Cortex of kidney (tissue), 1 donor: ENCODE measurements at places on chromosomes 4 and X.

GRCh38 chr4:104418286-104418685 is 76.4 kb downstream of the CXXC4 start:
- DNase-seq, result no peak

GRCh38 chrX:108199691-108200090 is 108.1 kb downstream of the ATG4A start:
- no peak for DNase-seq

GRCh38 chr4:23717528-23718248 is 172.2 kb downstream of the PPARGC1A start:
- DNase-seq, result no peak

DNA sequence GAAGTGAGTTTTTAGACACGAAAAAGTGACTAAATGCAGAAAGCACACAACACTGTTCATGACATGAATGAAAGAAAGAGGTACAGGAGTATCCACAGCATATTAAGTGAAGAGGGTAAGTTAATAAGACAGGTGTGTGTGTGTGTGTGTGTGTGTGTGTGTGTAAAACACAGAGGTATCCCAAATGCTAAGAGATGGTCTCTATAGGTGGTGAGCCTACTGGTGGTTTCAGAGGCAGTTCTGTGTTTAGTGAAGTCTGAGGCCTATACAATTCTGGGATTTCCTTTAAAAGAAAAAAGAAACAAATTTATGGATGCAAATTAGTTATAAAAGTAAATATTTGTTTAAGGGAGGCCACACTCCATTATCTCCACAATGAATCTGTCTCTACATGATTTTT is 17.4 kb upstream of the TNIP3 start:
- DNase-seq, result no peak

DNA sequence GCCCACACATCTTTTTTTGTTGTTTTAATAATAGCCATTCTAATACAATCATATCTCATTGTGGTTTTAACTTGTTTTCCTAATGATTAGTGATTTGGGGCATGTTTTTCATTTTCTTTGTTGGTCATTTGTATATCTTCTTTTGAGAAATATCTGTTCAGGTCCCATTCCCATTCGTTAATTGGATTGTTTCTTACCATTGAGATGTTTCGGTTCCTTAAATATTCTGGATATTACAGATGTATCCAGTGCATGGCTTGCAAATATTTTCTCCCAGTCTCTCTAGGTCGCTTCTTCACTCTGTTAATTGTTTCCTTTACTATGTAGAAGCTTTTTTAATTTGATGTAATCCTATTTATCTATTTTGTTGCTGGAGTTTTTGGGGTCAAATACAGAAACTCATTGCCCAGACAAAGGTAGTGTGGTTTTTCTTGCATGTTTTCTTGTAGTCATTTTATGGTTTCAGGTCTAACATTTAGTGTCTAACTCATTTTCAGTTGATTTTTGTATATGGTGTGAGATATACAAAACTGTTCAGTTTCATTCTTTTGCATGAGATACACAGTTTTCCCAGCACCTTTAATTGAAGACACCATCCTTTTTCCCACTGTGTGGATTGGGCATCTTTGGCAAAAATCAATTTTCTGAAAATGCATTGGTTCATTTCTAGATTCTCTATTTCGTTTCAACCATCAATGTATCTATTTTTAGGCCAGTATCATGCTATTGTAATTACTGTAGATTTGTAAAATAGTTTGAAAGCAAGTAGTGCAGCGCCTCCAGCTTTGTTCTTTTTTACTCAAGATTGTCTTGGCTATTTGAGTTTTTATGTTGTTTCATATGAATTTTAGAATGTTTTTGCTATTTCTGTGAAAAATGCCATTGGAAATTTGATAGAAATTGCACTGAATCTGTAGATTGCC is 195.9 kb downstream of the SCFD2 start:
- no peak for DNase-seq

DNA sequence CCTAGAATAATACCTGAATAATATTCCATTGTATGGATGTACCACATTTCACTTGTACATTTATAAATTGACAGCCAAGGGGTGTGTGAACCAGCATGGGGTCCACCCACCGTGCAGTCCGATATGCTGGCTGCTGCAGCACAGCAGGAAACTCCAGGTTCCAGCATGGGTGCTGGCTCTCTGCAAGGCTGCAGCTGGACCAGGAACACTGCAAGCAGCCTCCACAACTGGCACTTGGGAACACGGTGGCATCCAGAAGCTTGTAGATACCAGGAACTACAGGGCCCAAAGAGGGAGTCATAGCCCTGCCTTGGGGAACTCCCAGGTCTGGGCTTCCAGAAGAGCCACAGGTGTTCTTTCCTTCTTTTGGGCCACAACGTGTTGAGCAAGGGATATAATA is 91.2 kb downstream of the NXF2 start:
- DNase-seq, result no peak

DNA sequence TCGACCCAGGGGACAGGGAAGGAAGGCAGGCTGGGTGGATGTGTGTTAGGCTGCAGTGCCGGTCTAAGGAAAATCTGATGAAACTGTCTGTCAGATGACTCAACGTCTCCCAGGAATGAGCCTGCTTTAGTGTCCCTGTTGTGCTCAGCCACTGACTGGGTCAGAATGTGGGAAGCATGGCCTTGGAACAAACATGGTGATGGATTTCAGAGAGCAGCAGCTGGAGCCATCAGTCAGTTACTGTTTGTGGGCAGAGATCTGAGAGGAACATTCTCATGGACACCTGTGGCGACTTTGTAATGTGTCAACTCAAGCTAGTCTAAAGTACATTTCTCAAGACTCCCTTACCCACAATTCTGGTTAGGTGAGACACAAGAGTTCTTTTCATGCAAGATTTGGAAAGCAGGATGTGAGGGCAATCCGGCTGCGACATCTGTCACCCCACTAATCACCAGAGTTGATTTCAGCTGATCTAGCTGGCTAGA is 63.2 kb downstream of the ANAPC10 start:
- DNase-seq, result no peak

GRCh38 chr4:184506527-184507121 is 32.3 kb upstream of the IRF2 start:
- DNase-seq, result no peak

DNA sequence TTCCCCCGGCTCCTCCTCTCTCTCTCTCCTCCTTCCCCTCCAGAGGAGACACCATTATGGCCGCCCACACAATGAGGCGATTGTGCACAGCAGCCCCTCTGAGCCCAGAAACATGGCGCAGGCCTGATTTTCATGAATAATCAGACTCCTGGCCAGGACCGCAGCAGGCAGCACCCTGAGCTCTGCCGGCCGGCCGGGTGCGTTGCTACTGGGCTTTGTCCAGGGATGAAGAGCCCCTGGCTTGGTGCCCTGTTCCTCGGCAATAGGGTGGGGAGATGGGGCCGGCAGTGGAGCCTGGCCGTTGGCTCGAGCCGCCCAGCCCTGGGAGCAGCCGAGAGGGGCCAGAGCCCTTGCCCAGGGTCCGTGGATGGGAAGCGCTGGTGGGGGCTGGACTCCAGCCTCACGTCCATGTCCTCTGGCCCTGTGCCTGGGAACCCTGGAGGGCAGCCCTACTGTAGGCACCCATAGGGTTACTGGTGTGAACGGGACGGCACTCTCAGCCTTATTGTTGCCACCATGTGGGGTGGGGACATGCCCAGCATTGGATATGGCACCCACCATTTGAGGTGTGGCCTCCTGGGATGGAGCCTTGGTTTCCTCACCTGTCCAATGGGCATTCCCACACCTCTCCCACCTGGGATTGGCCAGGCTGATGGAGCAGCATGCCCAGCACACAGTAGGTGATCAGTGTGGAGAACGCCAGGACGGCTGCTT is 103.0 kb downstream of the SORCS2 start:
- DNase-seq, result no peak

GRCh38 chr4:95285797-95286196 is 263.0 kb downstream of the UNC5C start:
- no peak for DNase-seq

- no peak for DNase-seq
Measured at GRCh38 chr4:7398104-7398423, 36.7 kb downstream of the PSAPL1 start.

DNA sequence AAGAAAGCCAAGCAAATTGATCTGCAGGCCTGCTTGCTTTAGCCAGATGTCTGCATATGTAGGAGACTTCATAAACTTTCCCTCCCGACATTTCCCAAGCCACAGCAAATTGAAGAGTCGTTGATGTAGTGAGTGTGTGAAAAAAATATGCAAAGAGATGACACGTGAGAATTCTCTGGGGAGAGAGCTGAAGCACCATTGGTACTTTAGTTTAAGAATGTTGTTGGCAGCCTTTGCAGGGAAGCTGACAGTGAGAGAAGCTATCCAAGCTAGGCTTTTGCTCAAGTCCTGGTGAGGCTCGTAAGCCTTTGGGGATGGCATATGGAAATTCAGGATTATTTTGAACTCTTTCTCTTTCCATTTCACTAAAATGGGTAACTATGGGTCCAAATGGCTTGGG is 87.5 kb downstream of the GLRA2 start:
- DNase-seq, result no peak

GRCh38 chr4:168383510-168383909 is 65.0 kb upstream of the DDX60 start:
- DNase-seq, result no peak

DNA sequence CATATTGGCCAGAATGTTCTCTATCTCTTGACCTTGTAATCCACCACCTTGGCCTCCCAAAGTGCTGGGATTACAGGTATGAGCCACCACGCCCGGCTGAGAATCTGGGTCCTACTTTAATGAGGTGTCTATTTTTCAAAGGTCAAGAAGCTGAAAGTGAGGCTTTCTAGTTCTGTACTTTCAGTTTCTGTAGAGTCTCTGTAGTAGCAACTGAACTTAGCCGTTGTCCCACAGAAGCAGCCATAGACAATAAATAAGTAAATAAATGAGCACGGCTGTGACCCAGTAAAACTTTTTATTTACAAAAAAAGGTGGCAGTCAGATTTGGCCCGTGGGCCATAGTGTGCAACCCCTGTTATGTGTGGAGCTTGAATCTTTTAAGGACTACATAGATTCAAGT is 92.0 kb downstream of the FNIP2 start:
- no peak for DNase-seq

GRCh38 chr4:129916991-129917390 is 821.0 kb downstream of the C4orf33 start:
- no peak for DNase-seq

DNA sequence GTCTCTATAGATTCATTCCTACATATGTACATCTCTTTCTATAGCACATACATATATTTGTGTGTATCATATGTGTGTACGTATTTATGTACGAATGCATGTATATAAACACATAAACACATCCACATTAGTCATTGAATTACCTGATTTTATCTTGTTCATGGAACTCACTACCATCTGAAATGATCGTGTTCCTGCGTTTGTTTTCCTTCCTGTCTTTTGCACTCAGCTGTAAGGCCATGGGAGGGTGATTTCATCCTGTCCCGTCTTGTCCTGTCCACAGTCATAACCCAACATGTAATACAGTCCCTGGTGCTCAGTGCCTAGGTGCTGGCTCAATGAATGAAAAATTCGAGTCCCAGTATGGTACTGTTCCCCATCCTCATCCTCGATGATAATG is 191.8 kb upstream of the PSAPL1 start:
- no peak for DNase-seq

GRCh38 chr4:153472122-153473037 is 6.2 kb downstream of the TMEM131L start:
- DNase-seq, result no peak

GRCh38 chrX:138651494-138651893 is 60.0 kb downstream of the FGF13 start:
- DNase-seq, result no peak

- DNase-seq, result no peak
Measured at GRCh38 chrX:39809331-39809730, 288.4 kb downstream of the BCOR start.

DNA sequence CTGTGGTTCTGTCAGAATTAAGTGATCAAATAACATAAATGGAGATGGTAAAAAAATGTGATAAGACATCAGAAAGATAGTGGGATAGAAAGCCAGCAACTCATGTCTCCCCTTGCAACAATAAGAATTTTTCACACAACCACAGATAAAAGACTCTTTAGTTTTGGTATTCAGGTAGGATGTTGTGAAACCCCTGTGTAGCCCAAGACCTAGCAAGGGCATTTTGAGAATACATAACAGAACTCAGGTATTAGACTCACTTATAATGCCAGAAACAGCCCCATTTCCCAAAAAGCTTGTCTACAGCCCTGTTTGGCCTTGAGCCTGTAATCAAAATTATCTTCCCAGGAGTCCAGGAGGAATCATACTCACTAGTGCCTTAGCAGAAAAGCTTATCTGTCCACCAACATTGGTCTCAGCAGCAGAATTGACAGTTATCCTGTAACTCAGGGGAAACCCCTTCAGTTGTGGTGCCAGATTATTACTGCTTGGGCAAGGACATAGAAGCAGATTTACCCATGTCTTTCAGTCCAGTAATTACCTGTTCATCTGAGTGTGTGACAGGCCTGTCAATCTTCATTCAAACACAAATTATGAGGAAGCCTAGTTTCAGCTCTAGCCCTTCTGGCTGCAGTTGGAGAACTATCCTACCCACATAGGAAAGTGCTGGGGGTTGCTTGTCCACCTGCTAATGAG is 41.0 kb upstream of the UGT2B17 start:
- no peak for DNase-seq

- no peak for DNase-seq
Measured at GRCh38 chr4:51943221-51943620, 76.9 kb downstream of the LRRC66 start.

DNA sequence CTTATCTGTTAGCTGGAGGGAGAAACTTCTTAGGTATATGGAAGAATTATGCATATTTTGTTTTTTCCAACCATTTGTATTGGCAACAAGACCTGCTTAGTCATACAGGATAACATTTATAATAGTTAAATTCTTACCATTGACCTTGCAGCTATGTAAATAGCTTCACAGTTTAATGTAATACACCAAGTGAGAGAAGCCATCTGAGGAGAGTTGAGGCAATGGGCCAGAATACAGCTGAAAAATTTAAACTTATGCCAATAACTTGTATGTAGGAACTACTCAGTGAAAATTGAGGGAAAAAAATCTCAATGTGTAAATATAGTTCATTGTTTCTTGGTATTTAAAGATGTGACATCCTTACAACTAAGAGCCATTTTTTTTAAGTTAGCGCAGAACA is 273.5 kb downstream of the DACH2 start:
- no peak for DNase-seq

DNA sequence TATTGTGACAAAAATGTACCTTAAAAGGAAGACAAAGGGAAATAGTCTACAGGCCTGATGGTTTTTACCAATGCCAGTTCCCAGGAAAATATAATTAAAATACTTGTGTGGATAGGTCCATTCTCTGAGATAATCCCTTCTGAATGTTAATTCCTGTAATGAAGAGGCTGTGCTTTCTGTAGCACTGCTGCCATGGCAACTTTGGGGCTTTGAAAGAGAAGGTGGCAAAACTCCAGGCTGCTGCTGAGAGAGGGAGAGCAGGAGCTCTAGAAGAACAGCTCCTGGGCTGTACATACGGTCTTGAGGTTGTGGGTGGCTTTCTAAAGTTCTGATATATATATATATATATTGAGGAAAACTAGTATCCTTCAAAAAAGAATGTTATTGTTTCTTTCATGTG is 125.4 kb downstream of the PDLIM5 start:
- no peak for DNase-seq

- no peak for DNase-seq
Measured at GRCh38 chrX:20315140-20315539, 48.4 kb upstream of the RPS6KA3 start.

- no peak for DNase-seq
Measured at GRCh38 chrX:19912-20571, 261.1 kb upstream of the PLCXD1 start.

- no peak for DNase-seq
Measured at GRCh38 chrX:38750551-38750950, 50.7 kb upstream of the MID1IP1 start.

- no peak for DNase-seq
Measured at GRCh38 chr4:14743601-14744000, 258.7 kb upstream of the CPEB2 start.

- no peak for DNase-seq
Measured at GRCh38 chr4:76954489-76954888, 4.9 kb downstream of the SEPTIN11 start.
